ENCODE measurements at places on chromosomes 3 and 15.

DNA sequence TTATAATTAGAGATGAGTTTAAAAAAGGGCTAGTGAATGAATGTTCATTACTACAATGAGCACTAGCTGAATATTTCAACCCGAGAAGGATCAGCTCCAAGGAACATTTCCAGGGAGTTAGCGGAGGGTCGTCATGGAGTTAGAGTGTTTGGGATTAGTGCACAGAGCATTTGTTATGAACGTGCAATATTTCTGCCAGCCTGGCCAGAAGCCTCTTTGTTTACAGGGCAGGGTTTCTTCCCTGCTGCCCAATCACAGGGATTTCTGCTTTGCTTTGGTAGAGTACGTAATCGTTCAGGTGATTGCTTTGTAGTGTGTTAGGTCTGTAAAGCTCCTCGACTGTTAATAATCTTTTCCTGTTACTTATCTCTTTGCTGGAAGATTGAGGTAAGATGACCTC, 5.9 kb downstream of the CGNL1 start:
- no peak for DNase-seq

GRCh38 chr3:159619341-159619885, 369.2 kb upstream of the IL12A start:
- no peak for DNase-seq

DNA sequence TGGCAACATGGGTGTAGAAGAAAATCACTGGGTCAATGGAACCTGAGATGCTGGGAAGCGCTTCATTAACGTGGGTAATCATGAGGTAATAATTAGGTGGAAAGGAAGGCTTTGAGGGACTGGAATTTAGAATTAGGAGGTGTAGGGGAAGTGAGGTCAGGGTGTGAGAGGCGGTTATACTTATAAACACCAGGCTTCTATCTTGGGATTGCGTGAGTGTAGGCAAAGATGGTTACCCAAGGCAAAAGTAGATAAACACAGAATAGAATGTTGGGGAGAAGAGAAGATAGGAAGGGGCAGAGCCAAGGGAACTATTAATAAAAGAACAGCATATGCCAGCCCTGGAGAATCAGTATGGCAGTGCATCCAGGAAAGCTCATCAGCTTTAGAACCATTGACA, 3.3 kb upstream of the AQP9 start:
- DNase-seq = no peak

DNA sequence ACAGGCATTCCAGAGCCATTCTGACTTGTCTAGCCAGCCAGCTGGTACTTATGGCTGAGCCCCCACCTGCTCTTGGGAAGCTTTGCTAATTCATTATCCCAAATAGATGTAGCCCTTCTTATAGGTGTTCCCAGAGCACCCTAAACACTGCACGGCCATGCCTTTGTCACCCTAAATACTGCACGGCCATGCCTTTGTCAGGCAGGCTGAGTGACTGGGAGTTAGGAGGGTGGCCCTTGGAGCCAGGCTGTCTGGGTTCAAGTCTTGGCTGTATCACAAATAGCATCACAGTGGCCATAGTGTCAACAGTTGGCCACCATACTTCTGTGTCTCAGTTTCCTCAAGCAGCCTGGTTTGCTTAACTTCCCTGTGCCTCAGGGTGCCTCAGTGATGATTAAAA, 292.3 kb downstream of the ADAMTS17 start:
- no peak for DNase-seq

- no peak for DNase-seq
Observed at GRCh38 chr3:158443632-158444031, 127.4 kb upstream of the MLF1 start.

DNA sequence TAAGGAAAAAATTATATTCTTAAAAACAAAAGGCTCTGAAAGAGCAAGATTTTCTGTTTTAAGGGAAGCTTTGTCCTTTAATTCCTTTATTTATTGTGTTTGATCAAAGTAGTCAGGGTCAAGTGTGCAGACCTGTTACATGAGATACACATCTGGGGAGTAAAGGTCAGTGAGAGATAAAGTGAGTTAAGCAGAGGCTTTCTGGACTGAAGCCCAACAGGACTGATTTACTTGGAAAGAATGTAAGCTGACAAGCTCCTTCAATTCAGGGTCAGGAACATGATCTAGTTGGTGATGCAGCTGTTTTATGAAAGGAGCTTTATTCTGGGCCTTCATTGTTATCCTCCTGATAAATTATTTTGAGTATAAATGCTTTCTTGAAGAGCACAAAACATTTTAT, 20.7 kb upstream of the OTOL1 start:
- DNase-seq = no peak

DNA sequence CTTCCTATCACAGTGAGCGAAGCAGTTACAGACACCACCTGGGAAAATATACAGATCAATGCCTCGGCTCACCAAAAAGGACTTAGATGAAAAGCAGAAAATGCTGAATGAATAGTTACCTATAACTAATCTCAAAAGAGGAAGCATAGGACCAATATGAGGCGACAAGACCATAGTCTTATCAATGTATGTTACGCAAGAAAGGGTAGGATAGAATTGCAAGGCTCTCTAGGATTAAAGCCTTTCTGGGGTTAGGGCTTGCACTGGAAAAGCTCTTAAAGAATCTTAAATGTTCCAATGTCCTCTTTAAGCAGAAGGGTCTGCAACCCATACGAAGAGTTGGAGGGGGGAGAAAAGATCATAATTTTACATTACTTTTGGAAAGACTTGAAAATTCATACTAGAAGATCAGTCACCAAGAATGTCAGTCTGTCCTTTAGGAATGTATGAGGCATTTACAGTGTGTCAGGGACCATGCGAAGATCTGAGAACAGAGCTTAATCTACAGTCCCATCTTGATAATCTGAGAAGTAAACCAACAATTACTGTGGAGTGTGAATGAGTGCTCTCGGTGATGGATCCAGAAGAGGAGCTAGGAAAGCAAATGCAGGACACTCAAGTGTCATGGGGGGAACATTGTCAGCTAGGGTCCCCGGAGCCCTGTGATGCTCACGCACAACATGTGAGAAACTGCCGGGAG, 185.9 kb downstream of the GREM1 start:
- DNase-seq = no peak

DNA sequence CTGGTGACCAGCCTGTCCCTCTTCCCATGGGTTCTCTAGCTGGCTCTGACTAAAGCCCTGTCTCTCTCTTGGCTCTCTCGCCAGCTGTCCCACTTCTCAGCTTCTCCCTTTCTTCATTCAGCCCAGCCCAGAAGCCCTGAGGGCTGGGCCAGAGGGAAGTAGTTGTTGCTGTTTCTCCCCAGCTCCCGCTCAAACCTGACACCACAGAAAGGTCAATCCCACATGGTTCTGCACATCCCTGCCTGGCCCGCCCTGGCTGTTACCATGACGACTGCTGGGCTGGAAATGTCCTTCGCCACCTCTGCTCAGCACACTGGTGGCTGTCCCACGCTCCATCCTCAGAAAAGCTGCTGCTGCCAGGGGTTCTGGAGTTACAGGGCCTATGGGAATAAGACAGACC, 25.9 kb downstream of the CCDC32 start:
- DNase-seq = no peak

DNA sequence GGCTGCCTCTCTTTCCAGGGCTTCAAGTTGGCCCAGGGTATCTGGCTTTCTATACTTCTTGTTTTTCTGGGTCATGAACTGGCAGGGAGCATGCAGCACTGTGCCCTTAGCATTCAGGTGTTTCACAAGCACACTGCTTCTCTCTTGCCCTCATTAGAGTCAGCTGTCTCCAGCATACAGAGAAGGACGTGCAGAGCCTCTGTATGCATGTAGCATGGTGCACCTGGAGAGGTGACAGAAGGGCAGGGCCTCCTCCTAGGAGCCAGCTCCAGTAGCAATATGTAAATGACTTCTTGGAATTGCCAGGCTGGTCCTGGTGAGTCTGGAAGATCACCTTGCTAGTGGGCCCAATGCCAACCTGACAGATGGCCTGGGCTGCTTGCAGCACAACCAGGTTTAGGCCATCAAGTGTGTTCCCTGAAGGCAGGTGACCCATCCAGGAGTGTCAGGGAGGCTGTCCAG, 44.8 kb upstream of the ATP2C1 start:
- no peak for DNase-seq

DNA sequence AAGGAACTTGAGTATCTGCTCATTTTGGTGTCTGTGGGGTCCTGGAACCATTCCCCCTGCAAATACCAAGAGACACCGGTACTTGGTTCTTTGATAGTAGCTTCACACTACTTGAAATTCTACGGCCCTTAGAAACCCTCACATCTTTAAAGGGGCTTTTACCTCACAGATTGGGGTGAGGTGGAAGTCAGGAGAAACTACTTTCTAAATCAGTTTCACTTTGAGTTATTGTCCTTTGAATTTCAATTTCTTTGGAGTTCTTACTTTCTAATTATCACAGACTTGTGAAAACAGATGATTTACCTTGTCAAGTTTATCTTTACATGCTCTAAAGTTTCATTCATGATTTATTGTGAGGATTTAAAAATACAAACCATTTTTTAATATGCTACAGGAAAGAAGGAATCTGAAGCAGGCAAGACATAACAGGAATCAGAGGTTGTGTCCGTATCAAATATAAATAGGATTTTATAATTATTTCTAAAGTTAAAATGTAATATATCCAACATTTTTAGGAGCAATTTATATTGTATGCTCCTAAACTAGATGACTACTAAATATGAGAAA, 98.9 kb downstream of the NEDD4 start:
- no peak for DNase-seq

- DNase-seq = no peak
Observed at GRCh38 chr15:55402707-55403106, 5.5 kb downstream of the CCPG1 start.

- DNase-seq = no peak
Observed at GRCh38 chr3:43233062-43233461, 53.3 kb upstream of the SNRK start.

DNA sequence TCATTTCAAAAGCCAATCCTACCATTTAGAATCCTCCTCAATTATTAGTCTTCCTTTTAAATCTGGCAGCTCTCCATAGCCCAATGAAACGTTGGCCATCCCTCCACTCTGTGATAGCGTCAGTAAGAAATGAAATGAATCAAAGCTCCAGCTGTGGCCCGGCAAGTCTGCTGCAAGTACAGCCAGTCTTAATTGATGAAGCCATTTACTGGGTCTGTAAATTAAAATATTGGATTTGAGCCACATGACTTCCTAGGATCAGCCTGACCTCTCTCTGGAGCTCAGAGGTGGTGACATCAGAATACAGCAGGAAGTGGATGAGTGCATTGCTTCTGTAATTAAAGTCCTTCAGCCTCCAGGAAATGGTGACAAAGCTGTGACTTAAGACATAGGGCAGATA, 347.0 kb upstream of the LMCD1 start:
- no peak for DNase-seq

GRCh38 chr3:71215351-71215750, 368.2 kb downstream of the FOXP1 start:
- DNase-seq = no peak
